Peyer's patch (tissue), 4 donors: ENCODE measurements at places on chromosomes 2 and 18.

DNA sequence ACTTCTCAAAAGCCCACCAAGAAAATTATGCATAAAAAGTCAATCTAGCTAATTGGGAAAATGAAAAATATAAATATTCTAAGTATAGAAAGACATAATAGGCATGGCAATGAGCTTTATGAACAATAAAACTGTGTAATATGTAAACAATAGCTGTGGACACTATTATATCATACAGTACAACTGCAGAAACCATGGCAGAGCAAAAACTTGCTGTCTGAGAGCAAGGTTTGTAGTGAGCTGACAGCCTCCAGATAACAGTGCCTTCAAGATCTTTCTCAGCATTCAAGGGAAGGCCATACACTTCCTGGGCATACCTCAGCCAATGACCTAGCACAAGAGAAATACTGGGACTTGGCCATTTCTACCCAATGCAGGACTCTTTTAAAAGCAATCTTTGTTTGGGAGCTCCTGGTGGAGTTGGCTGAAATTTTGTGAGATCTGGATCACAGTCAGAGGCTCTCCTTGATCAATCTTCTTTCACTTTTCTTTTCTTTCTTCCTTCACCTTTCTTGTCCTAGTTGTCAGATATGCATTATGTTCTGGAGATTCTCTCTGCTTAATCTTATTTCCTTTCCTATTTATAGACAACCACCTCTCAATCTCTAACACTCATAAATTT lies 427.2 kb upstream of the UBE2E3 start:
- DNase-seq = no peak

DNA sequence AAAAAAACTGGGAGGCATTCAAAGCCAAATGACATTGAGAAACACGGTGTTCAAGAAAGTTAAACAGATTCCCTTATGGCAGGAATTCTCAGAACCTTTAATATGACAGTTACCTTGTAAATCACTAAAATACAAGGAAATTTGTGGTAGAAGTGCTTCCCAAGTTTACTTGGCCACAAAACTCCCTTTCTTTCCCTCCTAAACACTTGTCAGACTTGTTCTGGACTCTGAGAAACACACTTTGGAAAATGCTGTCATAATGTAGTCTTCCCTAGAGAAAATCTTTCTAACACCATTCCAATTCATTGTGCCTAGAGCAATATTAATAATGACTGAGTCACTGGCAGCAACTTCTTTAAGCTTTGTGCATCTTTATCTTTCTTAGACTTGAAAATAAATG lies 140.4 kb downstream of the ANKRD44 start:
- DNase-seq = no peak

DNA sequence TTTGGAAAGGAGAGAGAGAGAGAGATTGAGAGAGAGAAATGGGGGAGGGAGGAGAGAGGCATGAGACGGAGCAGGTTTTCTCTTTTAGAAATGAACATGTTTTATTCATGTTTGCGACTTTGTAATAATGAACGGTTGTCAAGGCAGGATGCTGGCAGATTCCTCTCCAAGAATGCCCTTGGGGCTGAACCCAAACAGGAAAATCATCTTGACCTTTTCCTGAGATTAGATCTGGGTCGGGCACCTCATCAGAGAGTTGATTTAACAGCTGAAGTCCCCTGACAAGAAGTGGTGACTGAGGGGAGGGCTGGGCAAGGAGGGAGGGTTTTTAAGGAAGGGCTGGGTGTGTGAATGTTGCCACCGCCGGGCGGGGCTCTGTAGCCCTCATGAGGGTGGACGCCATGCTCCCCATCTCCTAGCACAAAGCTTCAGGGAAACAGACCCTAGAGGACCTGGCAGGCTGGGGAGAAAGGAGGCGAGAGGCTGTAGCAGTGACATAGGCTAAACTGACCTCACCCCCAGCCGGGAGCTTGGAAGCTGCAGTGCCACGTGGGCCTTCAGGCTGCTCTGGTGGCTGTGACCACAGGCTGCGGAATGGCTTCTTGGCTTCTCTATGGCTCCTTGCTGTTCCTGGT lies 60.0 kb downstream of the LIPG start:
- DNase-seq = no peak

DNA sequence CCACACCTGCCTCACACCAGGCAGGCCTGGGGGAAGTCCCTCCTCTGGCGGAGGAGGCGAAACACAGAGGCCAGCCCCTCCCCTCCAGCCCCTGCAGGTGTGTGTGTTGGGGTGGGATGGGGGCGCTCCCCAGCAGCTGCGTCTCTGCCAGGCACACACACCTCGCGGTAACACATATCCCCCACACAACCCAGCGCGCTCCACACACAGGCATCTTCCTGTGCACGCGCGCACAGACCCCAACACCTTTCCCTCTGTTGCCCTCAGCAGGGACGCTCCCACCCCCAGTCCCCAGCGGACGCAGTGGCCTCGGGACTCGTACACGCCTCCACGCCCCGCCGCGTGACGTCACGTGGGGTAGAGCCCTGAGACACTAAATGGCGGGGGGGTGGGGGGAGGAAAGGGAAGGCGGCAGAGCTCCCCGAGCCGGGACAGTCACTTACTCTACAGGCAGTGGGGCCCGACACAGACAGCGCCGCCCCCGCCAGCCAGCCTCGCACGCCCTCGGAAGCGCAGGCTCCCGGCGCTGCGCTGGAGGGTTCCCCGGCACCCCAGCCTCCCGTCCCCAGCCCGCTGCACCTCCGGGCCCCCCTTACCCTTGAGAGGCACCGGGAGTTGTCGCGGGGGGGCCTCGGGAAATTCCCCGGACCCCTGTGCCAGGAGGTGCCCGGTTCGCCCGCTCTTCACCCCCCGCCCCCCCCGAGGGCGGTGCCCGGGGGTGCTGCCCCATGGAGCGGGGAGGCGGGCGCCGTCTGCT lies at the start of gene WNT10A:
Gene WNT10A (plus strand): TSS at position 751 of the 757 bp plus-strand sequence. CDS start 144 bp downstream, outside the sequence.
- no peak for DNase-seq

DNA sequence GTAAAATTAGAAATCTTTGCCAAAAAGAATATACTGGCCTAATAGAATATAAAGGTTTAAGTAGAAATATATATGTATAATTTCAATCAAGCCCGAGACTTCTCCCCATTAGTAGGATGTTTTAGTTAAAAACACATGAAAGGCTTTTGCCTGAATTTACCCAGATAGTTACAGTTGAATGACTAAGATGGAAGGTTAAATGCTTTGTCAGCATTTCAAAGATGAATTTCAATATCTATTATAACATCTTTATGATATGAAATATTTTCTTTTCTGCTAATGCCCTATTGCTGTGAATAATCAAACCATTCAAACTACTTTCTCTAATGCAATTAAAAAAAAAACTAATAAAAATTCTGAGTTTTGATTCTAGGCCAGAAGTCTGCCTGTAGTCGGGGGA lies 18.0 kb upstream of the ABCA12 start:
- DNase-seq = no peak

DNA sequence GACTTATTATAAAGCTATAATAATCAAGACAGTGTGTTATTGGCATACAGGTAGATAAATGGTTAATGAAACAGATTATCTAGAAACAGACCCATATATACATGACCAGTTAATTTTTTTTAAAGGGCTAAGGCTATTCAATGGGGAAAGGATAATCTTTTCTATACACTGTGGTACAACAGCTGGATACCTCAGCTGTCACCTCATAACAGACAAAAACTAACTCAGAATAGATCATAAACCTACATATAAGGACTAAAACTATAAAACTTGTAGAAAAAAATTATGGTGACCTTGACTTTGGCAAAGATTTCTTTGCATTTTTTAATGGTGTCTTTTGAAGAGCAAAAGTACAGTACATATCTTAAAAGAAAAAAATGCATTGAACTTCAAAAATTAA lies 30.2 kb downstream of the MAP3K2 start:
- no peak for DNase-seq

DNA sequence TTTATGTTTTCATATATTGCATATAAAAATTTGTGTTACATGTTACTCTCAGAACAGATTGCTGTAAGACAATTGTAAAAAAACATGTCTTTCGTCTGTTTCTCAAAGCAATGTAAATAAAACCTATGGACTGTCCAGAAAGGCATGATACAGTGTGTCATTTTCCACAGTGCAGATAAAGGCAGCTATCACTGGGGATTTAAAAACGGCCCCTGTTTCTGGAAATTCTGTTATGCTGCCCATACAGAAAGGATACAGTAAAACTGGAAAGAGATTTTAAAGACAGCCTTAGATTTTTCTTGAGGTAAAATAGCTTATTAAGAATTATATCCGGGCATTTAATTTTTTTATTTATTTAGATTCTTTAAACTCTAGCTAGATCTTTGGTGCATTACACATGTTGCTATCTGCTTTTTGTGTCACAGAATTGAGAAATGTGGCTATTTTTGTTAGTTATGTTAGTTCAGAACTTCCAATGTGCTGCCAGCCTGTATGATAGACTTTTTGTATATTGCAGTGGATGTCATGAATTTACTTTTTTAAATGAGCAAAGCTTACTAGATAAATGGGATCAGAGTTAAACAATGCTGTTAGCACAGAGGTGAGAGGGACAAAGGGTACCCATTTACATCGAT lies 859 bp upstream of the INO80D start:
- DNase-seq = no peak
